Activated CD4-positive, alpha-beta memory T cell treated with anti-CD3 and anti-CD28 coated beads for 36 hours (primary cell): ENCODE measurements at places on chromosomes 12 and 14.
A peak's percentile ranks its signal among the peaks of the same experiment; 100 is the strongest.

GRCh38 chr12:26274441-26275312 lies 79.3 kb downstream of the SSPN start:
- DNase-seq = peak; percentile 77

GRCh38 chr12:124967016-124967739 lies 21.8 kb downstream of the DHX37 start:
- DNase-seq = no peak

DNA sequence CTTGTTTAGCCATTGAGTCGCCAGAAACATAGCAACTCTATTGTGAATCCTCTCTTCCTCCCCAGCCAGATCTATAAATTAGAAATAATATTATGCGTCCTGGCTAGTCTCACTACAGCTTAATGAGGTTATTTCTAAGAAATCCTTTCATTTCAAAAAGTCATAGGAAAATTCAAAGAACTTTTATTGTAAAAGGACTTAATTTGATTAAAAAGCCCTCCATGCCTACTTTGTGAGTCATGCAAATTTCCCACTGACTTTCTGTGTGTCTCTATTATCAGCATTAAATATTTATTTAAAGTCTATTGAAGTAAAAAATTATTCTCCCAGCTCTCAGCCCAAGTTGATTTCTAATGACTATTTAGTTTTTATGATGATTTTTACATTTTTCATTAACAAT lies 160.7 kb downstream of the PHLDA1 start:
- no peak for DNase-seq

GRCh38 chr12:108298761-108299275 lies 40.3 kb downstream of the CMKLR1 start:
- DNase-seq = no peak

DNA sequence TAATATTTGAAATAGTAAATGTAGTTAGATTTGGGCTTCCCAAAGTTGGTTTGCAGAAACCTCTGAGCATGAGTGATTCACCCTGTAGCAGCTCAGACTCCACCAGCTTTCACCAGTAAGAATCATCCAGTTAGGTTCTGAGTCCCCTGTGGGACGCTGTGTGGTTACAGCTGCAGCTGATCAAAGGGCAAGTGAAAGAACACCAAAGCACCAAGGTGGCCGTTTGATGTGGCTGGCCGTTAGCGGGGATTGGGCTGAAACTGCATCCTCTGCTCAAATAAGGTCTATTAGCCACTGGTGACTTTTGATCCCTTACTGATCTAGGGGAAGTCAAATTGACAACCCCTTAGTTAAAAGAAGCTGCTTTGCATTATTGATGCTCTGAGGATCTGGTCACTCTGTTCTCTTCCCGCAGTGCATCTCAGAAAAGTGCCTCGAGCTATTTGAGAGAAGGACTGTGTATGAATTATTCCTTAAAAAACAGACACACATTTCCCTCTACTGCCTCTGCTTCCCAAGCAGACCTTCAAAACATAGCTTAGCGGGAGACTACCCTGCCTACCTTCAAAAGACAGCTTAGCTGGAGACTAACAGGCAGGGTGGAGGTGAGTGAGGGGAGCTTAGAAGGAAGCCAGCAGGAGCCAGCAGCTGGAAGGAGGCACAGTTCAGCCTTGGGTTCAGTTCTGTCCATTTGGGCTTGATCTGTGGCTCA lies 3.7 kb downstream of the ABHD12B start:
- peak; percentile 86 for DNase-seq

GRCh38 chr14:50061664-50062437 lies 54.5 kb downstream of the VCPKMT start:
- DNase-seq = peak; percentile 85

- no peak for DNase-seq
Measured at GRCh38 chr14:34502001-34502400, 37.5 kb downstream of the EAPP start.

GRCh38 chr12:59041241-59042121 lies 121.2 kb upstream of the LRIG3 start:
- no peak for DNase-seq

- DNase-seq = no peak
Measured at GRCh38 chr12:76916170-76916540, 37.3 kb upstream of the CSRP2 start.

DNA sequence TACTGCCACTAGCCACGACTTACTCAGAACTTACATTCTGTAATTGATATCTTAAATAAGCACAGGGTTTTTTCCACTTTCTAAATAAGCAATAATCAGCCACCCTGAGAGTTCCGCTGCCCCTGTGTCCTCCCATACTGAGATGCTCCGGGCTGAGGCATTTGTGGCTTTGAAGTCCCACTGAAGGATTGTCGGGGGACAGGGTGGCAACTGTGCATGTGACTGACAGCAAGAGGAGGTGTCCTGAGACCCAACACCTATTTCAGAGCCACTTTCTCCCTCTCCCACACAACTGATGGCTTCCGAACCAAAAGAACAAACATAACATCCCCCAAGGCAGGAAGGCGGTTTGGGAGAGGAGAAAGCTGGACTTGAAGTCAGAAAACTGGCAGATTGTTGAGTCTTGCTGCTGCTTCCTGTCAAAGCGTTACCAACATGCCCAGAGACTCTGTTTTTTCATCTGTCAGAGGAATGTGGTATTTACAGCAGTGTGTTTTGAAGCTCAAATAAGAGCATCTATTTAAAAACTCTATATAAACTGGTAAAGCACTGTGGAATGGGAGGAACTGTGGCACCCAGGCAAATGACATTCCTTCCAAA lies 157.9 kb upstream of the FKBP4 start:
- no peak for DNase-seq

GRCh38 chr14:100082723-100083122 lies 17.5 kb downstream of the EVL start:
- peak; percentile 12 for DNase-seq

DNA sequence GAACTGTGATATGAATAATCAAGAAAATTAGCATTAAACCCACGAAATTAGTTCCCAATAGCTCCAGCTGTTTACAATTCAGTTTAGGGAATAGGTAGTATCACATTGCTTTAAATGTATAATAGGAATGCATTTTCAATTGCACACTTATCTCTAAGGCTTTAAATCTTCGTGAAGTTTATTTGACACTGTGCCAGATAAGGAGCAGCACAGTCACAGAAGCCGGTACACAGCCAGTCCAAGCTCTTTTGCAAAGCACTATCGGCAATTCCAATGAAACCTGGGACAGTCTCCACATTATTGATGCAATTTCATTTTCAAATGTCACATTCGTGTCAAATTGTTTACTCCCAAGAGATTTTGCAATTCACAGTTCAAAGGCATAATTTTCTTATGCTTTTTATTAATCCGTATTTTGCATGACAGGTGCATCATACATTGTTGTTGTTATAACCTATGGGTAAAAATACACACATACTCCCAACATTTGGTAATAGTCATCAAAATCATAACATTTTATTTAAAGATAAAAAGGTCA lies 602.8 kb downstream of the RPS29 start:
- no peak for DNase-seq

DNA sequence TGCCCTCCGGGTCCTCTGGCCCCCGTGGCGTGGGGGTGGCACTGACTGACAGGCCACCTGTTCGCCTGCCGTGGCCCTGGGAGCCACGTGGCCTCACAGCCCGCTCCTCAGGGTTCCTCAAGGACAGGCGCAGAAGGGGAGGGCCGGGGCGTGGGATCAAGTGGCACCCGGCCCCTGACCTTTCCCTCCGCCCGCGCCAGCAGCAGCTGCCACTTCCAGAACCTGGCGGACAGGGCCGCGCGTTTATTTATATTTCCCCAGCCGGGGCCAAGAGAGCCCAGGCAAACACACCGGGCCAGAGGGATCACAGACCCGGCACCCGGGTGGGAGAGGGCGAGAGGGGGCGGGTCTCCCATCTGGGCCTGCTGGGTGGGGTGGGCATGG lies 92.6 kb downstream of the RFLNA start:
- DNase-seq = no peak

GRCh38 chr14:93035585-93035916 lies 80.2 kb downstream of the ITPK1 start:
- DNase-seq = no peak

DNA sequence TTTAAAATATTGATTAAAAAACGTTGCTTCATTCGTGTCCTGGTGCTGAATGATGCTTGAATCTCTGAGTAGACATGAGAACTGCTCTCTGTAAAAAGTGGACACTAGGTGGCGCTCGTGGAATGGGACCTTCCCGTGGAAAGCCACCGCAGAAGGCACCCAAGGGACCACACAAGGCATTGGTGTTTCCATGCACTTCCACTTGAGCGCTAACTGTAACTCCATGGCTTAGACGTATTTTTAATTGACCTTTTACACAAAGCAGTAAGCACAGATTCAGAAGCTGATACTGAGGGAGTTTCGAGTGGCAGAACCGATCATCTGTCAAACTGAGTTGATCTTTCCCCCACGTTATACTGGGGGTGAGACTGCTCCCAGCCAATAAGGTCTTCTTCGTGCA lies 135.3 kb downstream of the PRKCH start:
- peak; percentile 87 for DNase-seq

- DNase-seq = no peak
Measured at GRCh38 chr14:70515811-70516210, 19.0 kb downstream of the ADAM20 start.

DNA sequence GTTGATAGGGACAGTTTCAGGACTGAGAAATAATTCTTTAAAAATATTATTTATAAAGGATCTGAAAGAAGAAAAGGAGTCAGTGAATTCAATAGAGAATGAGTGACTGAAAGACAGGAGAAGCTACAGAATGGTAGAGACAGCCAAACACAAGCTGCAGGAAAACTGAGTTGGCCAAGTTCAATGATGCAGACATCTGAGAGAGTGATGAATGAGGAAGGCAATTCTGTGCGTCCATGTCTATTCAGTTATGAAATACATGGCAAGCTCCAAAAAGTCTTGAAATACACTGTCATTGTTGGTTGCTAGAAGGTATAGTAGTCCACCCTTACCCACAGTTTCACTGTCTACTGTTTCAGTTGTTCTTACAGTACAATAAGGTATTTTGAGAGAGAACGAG lies 6.8 kb downstream of the LRRC74A start:
- no peak for DNase-seq

DNA sequence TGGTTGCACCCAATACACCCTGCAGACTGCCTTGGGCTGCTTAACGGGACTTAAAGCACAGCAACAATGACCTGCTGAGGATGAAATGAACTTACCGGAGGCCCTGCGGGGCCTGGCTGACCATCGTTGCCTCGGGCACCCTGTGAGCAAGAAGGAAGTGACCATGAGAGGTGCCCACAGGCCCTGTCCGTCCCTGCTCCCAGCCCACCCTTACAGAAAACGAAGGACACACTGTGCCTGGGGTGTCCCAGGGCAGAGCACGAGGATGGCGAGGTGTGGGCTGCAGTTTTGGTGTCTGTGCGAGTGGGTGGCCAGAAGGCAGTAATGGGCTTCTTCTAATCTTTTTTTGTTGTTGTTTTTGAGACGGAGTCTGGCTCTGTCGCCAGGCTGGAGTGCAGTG lies 14.6 kb downstream of the COL2A1 start:
- DNase-seq = no peak

DNA sequence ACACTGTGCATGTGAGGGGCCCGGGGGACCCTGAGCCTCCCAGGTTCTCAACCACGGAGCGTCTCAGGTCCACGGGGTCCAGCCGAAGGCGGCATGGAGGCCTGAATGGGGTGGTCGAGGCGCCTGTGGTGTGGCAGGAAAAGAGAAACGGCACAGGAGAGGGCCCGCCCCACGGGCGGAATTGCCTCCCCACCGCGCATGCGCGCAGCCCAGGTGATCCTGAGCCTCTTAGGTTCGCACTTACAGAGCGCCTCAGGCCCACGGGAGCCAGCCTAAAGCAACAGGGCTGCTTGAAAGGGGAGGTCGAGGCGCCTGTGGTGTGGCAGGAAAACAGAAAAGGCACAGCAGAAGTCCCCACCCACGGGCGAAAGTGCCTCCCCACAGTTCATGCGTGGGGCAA lies 311.0 kb downstream of the ALG10 start:
- no peak for DNase-seq

- DNase-seq = no peak
Measured at GRCh38 chr14:95961481-95961880, 77.7 kb upstream of the C14orf132 start.

- no peak for DNase-seq
Measured at GRCh38 chr12:72139411-72139810, 132.8 kb upstream of the TRHDE start.

DNA sequence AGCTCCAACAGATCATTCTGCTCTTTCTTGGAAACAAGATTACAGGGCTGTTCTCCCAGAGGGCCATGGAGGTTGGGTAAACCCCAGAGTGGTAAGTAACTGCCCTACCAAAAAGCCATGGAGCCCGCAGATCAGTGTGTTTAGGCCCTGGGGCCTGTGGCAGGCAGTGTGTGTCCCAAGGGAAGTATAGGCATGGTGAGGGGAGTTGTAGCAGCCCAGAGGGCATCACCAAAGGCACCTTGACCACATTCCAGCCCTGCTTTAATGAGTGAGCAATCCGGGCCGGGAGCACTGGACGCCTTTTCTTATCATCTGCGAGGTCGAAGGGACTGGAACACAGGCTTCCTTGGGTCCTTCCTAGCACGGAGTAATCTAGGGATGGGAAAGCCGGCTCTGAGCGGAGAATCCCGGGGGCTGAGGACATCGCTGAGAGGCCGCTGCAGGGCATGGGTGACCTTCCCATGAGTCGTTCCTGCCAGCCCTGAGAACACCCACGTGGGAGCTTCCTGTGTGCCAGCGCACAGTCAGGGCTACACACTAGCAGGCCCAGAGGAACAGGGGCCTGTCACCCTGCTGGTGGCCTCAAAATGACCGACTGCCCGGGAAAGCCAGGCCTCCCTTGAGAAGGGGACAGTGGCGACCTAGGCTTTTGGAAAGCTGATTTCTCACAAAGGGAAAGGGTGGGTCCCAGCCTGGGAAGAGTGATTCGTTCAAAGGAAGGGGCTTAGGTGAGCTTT lies 91.3 kb downstream of the NINJ2 start:
- DNase-seq = no peak

DNA sequence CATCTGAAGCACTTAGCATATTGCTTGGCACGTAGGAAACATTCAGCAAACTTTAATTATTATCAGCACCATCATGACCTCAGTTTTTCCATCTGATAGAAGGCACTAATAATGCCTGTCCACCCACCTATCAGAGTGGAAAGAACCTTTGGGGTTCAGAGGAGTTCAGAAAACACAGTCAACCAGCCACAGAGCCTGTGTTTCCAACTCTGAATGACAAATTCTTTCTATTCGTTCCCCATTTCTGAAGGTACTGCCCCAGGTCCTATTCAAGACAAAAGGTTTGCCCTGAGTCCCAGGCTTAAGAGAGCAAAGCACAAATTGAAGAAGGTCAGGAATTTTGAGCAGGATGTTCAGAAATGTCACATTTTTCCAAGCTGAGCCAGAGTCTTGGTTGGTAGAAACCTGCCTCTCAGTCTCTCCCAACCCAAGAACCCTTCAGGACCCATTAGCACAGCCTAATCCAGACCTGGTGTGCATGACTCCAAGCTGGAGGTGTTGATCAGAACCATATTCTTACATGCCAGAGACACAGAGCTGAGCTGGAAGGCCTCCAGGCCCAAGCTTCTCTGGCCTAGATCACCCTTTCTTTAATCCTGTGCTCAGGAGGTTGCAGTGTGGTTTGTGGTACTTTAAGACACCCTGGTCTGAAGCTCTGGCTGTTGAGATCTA lies 114.4 kb downstream of the TBX5 start:
- no peak for DNase-seq
